ENCODE measurements at places on chromosomes 5 and 9.
A peak's percentile ranks its signal among the peaks of the same experiment; 100 is the strongest.

- DNase-seq = no peak
These were observed 214.8 kb downstream of the NR3C1 start for GRCh38 chr5:143188692-143189091.

DNA sequence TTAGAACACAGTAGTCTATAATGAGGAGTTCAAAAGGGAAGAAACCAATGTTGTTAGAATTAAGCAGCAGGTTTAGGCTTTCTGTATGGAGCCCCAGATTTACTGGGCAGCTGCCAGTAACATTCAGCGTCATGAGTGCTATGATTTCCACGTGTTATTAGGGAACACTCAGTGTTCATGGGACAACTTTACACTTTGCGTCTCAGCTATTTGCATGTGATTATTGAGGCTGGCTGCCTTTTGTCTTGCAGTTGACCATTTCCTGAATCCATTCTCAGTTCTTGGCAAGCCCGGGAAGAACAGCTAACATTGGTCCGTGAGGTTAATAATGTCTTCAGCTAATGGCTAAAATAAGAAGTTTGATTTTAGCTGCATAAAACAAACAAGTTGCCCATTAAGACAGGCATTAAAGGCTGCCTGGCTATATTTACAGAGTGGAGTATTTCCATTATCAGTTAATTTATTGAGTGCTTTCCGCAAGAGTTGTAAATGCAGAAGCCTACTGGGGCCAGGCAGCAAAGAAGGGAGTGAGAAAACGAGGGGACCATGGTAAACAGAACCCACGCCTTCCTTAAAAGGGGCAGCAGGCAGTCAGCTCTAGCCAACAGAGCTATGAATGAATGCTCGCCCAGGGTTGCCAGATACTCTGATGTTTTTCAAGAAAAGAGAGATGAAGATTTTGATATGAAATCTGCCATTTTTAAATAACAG lies 120.9 kb downstream of the PIP5K1B start:
- no peak for DNase-seq

GRCh38 chr9:126980231-126980630 lies 65.6 kb downstream of the RALGPS1 start:
- DNase-seq = no peak

DNA sequence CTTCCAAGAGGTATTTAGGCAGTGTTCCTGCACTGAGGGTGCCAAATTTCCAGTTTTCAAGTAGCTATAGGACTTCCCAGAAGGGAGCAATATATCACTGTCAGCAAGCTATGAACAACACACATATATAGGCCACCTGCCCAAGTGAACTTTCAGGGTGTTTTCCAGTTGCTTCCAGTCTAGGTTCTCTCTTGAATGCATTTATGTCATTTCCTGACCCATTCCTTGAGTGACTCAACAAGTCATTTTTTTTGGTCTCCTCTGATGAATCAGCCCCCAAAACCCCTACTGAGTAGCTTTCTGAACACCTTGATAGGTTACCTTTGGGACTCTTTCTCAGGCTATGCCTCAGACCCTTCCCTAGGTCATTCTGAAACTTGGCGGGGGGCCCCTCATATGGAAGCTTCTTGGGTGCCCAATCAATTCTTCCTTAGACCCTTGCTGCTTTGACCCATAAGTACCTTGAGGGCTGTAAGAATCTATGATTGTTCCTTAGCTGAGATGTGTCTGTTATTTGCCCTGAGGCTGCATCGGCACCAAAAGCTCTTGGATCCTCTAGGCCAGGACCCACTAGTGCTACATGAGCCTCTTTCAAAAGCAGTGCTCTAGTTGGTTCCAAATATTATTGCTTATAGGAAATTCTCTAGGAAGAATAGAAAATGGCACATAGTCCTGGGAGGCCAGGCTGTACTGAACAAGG lies 12.4 kb downstream of the DNAJB5 start:
- peak; percentile 43 for DNase-seq

DNA sequence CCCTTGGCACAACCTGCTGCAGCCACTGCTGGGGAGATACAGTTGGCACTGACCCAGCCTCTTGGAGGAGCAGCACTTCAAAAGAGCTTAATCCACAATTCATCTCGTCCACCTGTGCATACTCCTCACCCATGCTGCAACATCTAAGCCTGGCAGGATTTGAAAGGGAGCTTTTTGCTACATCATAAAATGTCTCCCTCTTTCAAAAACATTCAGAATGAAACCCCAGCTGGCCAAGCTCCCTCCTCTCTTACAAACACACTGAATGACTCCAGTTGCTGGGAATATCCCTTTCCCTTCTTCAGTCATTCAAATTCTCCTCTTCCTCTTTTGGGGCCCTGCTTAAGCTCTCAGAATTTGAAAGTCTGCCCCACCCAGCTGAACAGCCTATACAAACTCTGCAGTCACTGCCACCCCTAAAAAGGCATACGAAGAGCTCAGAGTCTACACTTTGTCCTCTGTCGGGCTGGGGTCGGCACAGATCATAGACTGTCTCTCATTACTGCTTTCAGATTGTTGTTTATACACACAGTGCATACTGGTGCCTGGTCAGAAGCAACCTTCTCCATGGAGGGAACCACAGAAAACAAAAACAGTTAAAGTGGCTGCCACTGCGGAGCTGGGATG lies 8.8 kb upstream of the C5orf15 start:
- no peak for DNase-seq

DNA sequence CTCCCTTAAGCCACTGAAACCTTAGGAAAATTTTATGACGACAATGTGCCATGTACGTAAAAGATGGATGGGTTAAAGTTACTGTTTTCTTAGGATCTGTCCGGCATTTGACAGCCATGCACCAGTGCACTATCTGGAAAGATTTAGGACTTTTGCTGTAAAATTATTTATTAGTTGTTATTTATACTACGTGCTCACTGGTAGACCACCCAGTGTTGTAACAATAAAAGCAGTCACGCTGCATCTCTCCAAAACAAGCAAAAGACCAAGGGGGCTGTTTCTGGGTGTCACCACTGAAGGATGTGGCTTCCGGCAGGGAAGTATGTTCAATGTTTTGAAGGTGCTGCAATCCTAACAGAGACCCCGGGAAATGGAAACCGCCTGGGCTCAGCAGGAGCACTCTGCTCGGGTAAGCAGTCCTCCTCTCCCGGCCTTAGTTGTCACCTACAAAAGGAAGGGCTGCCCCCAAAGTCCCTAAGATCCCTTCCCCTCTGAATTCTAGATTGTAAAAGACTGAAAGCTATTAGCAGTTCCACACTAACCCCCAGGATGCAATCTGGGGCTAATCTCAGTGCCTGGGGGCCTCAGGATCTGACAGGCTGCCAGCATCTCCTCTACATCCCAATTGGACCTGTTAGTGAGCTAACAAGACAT lies 38.6 kb downstream of the SAXO1 start:
- no peak for DNase-seq

GRCh38 chr9:6052293-6052919 lies 37.0 kb upstream of the RANBP6 start:
- DNase-seq = no peak

DNA sequence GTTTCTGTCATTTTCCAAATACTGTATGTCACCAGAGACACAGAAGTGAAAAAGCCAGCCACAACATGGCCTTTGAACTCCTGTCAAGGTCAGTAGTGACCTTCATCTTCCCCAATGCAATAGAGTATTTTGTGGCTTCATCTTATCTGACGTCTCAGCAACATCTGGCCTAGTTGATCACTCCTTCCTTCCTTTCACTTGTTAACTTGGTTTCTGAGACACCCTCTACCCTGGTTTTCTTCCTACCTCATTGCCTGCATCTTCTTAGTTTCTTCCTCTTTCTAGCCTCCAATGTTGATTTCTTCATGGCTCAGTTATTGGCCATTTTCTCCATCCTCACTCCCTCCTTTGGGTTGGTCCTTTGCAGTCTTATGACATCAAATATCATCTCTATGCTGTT lies 36.3 kb downstream of the GLIS3 start:
- DNase-seq = no peak

- no peak for DNase-seq
These were observed 389.6 kb downstream of the KDM4C start for GRCh38 chr9:7147121-7148090.

GRCh38 chr5:159508344-159508743 lies 178.1 kb upstream of the IL12B start:
- no peak for DNase-seq

DNA sequence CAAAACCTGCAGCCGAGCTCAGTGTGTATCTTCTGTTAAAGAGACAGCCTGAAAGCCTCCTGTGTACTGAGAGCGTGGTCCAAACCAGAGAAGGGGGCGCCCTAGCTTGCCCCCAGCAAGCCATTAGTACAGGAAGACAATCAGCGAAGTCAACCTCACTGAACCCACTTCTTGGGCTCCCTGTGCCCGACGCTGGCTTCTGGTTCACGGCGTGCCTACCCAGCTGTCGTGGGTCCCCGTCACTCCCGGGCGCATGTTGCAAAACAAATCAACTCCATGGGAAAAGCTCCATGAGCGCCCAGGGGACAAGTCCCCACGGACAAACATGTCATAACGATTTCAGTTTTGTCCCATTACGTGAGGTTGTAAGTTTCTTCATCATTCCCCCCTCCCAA lies 326.9 kb downstream of the SH3GL2 start:
- no peak for DNase-seq

DNA sequence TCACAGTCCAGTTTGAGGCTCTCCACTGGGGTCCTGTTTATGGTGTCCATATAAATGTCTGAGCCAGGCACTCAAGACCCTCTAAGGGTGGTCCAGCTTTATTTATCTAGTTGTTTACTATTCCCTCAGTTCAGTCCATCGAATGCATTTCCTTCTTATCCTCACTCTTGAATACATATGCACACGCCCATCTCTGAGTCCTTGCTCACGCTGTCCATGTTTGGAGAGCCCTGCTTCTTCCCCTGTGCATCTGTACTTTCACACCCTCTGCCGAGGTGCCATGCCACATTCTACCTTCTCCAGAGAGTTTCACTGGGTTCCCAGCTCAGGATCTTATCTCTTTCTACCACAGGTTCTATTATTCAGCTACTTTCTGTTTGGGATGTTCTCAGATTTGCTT lies 30.2 kb upstream of the SEMA6A start:
- no peak for DNase-seq

GRCh38 chr5:33281431-33281843 lies 159.3 kb upstream of the TARS1 start:
- DNase-seq = no peak

DNA sequence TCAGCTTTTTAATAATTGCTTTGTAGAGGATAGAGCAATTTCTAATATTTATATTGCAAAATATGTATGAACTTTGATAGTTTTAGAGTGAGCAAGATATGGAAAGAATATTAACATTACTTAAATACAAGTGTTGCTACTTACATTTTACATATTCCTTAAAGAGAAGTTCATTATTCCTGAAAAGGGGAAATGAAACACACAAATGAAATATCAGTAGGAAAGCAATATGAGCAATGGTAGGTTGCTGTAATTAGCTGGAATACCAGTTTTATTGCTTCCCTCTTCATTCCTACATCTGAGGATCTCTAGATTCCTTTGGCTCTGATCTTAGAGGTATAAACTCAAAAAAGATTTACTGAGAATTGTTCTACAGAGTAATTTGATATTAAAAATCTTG lies 414.1 kb downstream of the FAM170A start:
- no peak for DNase-seq

DNA sequence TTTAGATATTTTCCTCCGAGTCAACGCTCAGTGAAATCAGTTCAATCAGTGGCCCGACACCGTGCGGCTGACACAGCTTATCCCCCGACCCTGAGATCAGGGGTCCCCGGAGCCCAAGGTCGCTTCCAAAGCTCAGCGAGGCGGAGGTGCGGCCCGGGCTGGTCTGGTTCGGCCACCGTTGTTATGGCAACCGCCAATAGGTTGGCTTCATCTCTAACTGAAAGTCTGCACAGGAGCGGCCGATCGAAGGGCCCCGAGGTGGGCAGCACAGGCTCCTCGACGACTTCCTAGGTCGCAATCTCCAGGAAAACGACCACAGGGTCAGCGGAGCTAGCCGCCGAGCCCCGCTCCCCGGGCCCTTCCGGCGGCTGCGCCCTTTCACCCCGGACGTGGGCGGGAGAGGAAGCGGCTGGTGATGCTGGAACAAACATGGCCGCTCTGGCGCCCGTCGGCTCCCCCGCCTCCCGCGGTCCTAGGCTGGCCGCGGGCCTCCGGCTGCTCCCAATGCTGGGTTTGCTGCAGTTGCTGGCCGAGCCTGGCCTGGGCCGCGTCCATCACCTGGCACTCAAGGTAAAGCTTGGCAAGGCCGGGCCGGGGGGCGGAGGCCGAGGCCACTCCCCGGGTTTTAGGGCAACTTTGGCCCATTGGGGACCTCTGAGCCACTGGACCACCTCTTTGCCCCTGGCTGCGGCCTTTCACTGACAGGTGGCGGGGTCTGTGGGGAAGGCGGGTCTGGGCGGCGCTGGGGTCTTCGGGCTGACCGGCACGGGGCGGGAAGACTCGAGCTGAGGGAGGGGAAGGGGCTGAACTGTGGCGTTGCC lies at the start of gene GPR107:
GPR107 (plus strand) TSS at position 403 of the 821 bp plus-strand sequence; CDS start at position 430, 27 bp downstream.
- DNase-seq = peak; percentile 89

DNA sequence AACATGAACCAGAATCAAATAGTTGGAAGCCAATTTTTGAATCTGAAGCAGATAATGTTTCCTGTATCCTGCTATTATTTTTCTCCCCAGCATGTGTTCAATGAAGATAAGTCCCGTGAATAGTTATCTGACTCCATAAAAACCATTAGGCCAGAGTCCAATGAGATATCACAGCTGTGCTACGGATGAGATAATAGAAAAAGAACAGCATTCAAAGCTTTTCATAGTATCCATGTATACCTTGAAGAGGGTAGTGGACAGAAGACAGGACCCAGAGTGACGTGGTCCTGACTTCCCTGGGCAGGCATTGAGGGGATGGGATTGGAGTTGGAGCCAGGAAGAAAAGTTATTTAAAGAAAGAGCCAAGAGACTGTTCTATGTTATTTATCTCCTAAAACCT lies 50.7 kb upstream of the C6 start:
- DNase-seq = no peak

- no peak for DNase-seq
These were observed 115.6 kb upstream of the COL5A1 start for GRCh38 chr9:134525841-134526583.

DNA sequence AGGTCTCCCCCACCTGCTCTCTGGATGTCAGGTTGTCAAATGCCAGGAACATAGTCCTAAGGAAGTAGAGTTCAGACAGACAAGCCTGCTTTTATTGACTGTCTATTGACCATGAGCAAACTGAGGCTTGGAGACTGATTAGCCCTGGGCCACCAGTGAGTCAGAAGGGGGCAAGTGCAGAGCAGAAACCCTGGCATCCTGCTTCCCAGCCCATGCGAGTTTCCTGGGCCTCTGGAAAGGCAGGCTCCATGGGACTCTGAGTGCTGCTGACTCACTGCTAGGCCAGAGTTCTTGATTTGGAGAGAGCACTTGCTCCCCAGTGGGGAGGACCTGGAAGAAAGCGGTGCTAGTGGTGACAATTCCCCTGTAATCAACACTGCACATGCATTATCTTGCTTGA lies 2.8 kb upstream of the HBEGF start:
- DNase-seq = no peak

GRCh38 chr9:81560851-81561732 lies 128.3 kb downstream of the TLE1 start:
- DNase-seq = no peak

GRCh38 chr5:95972196-95972595 lies 10.5 kb upstream of the ELL2 start:
- DNase-seq = no peak

- no peak for DNase-seq
These were observed 327.5 kb upstream of the ZNF462 start for GRCh38 chr9:106535439-106535838.

- no peak for DNase-seq
These were observed 396.6 kb downstream of the TLR4 start for GRCh38 chr9:118100529-118101419.

GRCh38 chr5:6362846-6363245 lies 15.5 kb downstream of the MED10 start:
- DNase-seq = no peak

- DNase-seq = no peak
These were observed 390.6 kb downstream of the DNAH5 start for GRCh38 chr5:13553896-13554295.

Data from activated T-cell treated with anti-CD3 and anti-CD28 coated beads, Interleukin-2, amount 50 U/mL, for 24 hours (primary cell).